ENCODE measurements at places on chromosomes 7 and 10.
A peak's percentile ranks its signal among the peaks of the same experiment; 100 is the strongest.

DNA sequence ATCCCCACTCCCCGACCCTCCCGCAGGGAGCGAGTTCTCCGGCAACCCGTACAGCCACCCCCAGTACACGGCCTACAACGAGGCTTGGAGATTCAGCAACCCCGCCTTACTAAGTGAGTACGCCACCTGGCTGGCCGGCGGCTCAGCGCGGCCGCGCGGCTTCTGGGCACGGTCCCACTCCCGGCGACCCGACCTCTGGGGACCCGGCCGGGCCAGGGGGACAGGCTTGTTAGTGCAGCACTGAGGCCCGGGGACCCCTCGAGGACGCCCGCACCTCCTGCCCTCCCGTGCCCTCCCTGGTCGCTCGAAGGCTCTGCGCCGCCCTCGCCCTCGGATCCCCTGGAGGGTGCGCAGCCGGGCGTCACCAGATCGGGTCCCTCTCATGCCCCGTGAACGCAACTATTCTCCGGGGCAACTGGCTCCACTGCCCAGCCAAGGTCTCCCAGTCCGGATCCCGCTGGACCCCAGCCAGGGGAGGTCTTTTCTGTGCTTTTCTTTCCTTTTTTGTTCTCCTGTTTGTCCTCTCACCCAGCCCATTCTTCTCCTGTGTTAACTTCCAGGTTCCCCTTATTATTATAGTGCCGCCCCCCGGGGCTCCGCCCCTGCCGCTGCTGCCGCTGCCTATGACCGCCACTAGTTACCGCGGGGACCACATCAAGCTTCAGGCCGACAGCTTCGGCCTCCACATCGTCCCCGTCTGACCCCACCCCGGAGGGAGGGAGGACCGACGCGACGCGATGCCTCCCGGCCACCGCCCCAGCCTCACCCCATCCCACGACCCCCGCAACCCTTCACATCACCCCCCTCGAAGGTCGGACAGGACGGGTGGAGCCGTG lies 81.8 kb downstream of the PAX2 start:
- peak; percentile 12 for DNase-seq

- DNase-seq: no peak
Observed at GRCh38 chr7:71345117-71345884, 213.4 kb downstream of the GALNT17 start.

DNA sequence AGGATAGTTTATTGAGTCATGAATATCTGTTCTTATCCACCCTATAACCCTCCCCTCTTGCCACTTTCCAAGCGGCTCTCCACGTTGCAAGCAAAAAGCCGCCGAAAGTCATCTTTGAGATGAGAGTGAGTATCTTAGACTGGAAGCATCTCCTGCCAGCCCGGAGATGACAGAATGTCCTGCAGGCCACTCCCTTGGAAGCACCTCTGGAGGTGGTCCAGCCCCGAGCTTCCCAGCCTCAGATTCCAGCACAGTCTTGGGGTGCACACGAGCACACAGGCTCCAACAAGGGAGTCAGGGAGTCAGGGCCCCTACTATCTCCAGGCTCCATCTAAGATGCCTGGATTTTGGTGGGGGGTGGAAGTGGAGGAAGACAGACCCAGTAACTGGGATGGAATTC lies 5.5 kb upstream of the ELN start:
- DNase-seq: no peak

- no peak for DNase-seq
Observed at GRCh38 chr7:18350678-18351077, 144.9 kb upstream of the HDAC9 start.

DNA sequence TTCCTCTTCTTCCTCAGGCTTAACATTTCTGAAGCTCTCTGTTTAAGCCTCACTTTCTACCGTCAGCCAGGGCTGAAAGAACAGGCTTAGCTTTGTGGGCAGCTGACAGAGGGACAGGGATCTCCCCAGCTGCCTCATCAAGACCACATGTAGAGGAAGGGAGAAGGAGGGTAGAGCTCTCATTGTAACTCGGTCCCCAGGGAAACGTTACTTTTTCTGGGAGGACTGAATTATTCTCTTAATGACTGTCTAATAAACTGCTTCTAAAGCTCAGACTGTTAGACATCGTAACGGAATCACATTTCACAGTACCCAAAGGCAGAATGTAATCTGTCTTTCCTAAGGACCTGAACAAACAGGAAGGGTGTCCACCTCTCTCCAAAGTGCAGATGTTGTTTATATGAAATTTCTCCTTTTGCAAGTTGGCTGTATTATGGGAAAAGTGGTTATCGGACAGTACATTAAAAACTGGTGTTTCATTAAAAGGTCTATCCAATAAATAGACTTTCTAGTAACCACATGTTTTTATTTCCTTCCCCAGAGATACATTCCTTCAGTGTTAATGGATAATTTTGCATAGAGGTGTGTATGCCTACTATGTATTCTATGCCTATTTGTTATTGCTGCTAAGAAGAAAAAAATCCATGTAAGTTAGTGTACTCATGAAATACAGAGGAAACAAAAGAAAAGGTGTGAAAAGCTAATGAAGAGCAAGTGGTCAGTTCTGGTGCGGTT lies 144.2 kb downstream of the CTTNBP2 start:
- DNase-seq: no peak

DNA sequence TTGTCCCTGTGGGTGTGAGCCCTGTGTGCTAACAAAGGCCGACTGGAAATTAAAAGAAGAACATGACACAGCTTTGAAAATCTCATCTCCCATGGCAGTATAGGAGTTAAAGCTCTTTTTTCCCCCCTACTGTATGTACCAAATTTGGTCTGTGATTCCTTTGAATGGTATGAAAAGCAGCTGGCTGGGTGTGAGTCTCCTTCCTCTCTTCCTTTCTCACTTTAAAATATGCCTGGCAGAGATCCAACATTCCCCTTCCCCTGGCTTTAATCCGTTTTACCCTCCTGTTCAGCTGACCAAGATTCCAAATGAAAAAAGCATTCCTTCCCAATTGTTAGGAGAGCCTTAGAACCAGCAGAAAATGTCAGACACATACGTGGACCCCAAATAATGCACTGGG lies 225.0 kb upstream of the CELF2 start:
- DNase-seq: no peak

DNA sequence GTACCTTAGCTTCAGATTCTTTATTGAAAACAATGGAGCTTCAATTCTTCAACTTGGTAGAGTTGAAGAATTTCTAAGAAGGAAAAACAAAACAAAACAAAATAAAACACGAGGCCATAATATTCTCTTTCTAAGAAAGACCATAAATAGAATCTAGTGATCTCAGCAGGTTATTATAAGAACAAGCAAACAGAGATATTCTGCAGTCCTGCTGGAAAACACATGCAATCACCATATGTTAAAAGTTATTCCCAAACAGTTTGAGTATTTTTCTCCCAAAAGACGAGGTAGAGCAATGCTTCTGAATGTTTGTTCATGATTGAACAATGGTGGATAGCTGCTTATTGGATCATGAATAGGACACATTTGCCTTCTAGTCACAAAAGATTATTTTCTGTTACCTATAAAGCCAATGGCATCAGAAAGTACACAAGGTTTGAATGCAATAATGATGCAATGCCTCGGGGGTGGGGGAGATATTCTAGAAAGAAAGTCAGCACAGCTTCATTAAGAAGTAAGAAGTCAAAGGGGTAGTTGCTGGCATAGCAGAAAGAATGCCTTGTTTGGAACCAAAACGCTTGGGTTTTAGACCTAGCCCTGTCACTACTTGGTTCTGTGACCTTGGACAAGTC lies 59.3 kb downstream of the CREB3L2 start:
- DNase-seq: no peak

DNA sequence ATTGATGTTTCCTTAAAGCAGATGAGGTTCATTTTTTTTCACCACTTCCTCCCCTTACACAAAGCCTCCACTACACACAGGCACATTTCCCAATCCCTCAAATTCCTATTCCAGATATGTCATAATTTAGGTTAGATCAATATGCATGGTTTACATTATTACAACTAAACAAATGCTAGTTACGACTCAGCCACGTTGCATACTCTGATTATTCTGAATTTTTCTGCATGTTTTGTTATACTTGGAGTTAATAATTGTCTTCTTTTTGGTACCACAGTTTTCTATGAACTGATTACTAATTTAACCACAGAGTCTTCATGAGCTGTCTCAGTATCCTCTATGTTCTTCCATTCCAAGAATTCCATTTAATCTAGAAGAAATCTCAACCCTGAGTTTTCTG lies 4.4 kb upstream of the BICC1 start:
- DNase-seq: no peak

DNA sequence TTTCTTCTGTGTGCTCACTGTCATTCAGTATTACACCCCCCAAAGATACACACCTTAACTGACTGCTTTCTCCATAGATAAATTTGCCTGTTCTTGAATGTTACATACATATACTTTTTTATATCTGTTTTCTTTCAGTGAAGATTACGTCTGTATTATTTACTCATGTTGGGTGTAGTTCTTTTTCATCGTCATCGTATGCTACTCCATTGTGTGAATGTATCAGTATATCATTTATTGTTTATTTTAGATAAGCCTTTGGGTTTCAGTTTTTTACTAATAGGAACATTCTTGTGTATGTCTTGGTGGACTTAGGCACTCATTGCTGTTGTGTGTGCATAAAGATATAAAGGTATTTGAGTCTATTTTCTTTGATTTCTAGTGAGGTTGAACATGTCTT lies 64.4 kb downstream of the SEPTIN7 start:
- DNase-seq: no peak

DNA sequence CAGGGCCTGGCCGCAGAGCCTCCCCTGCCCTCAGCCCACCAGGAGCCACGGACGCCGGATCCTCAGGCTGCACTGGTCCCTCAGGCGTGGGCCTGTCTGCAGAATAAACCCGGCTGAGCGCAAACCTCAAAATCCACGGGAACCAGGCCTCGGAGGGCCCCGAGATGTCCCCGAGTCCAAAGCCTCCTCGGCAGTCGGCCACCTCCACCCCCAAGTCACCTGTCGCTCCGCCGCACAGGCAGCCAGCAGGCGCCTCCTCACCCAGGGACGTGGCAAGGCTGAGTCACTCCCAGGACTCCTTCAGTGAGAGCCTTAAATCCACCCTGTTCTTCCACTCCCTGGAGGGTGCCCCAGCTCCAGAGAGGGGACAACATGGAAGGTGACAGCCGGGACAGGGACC lies 33.2 kb downstream of the STK32C start:
- DNase-seq: no peak

GRCh38 chr7:49174396-49174795 lies 250.0 kb downstream of the CDC14C start:
- no peak for DNase-seq

DNA sequence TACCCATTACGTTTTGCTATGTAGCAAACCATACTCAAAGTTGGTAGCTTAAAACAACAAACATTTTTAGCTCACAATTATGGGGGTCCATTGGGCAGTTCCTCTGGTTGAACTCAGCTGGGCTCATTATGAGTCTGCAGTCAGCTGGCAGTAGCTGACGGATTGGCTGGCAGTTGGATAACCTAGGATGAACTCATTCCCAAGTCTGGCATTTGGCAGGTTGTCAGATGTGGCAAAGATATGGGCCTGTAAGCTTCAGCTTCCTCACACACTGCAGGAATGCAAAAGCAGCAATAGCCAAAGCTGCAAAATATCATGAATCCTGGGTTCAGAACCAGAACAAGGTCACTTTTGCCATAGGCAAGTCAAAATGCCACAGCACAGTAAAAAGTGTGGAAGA lies 412.2 kb upstream of the SORCS1 start:
- no peak for DNase-seq

GRCh38 chr7:81469869-81470723 lies 299.8 kb downstream of the HGF start:
- peak; percentile 46 for DNase-seq

GRCh38 chr10:48516911-48517310 lies 88.0 kb downstream of the ARHGAP22 start:
- DNase-seq: no peak

- no peak for DNase-seq
Observed at GRCh38 chr10:67110286-67110685, 184.4 kb downstream of the LRRTM3 start.

- DNase-seq: peak; percentile 39
Observed at GRCh38 chr7:121401896-121402295, 5.8 kb upstream of the FAM3C start.

DNA sequence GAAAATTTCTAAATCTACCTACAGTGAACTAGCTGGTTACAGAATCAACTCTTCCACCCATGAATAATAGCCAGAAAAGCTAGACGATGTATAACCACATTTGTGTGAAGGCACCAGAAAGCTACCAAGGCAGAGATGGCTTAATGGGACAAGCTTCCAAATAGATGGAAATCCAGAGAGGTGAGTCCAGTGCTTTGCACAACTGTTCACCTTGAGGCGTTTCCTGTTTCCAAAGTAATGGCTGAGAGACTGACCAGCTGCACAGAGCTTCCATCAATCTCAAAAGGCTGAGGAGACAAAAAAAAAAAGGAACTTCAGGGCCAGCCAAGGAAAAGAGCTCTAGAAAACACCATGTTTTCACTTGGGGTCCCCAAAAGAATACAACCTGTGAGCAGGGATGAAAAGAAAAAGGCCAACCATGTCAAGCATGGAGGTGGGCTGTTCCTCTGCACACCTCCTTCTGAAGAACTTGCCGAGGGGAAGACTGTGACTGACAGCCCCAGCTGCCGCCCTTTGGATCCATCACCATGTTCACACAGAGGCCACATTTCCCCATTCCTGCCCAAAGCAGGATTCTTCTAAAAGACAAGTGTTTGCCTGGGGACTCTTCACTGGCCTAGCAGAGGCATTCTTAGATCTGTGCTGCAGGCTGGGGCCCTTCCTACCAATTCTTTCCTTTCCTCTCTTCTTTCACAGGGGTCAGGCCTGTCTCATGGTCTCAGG lies 72.9 kb downstream of the ARHGAP21 start:
- DNase-seq: no peak

- DNase-seq: no peak
Observed at GRCh38 chr7:153840861-153841260, 211.3 kb upstream of the DPP6 start.

- DNase-seq: no peak
Observed at GRCh38 chr7:134044682-134045081, 82.5 kb upstream of the LRGUK start.

- DNase-seq: no peak
Observed at GRCh38 chr7:143484119-143484518, 6.4 kb downstream of the TAS2R41 start.

- no peak for DNase-seq
Observed at GRCh38 chr7:47605816-47606575, 24.1 kb upstream of the TNS3 start.

DNA sequence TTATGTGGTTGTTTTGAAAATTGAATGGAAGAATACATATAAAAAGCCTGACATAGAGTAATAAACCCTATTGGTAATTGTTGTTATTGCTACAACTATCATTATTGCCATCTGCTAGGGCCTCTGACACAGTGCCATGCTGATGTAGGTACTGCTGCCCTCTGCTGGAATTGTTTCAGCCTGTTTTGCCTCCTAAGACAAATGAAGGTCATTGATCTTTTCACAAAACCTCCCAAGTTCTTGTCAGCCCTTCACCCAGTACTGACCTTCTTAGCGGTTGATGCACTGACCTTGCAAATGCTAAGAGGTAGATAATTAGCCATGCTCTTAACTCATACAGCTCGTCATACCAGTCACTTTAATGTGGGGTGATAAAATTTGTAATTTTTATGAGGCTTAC lies 975.2 kb downstream of the SORCS1 start:
- no peak for DNase-seq

- DNase-seq: no peak
Observed at GRCh38 chr10:123202506-123202905, 48.3 kb downstream of the BUB3 start.

Measured in NCI-H1930 (cell line).